ENCODE measurements at places on chromosomes 7 and 10. TPM values are rescaled to one million over a fixed set of nuclear protein-coding genes. Genes with fewer than 3 reads are reported as not detected.
A peak's percentile ranks its signal among the peaks of the same experiment; 100 is the strongest.

ABCF2 gene
- total RNA-seq: 35.6 TPM

ZNF511 gene
- total RNA-seq: 33.2 TPM

NUTM2A gene
- total RNA-seq: 2.9 TPM

DNA sequence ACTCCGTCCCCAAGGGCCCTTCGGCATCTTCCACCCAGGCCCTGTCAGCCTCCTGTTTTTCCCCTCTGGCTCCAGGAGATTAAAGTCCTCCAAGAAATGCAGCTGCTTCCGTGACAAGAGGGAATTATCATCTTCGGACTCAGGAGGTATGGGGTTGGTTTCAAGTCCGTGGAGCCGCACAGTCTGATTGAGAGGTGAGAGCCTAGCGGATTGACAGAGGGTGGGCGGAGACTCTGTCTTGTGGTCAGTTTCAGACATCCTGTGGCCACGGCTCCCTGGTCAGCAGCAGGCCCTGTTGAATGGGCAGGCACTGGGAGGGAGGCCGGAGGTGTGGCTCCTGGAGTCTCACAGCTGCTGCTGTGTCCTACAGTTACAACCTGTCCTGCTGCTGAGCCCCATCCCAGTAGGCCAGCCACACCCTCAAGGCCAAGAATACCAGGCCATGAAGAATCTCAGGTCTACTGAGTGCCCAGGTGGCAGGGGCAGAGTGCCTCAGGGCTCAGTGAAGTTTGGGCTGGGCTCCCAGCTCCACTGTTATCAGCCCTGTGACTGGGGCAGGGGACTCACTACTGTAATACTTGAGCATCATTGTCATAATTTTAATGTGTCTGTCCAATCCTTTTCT lies 49.3 kb upstream of the ZNF716 start:
- H3K4me1 ChIP-seq: no peaks in the 10 kb centered on the region
- H3K27ac ChIP-seq: no peak overlapping the region
- no peaks in the 10 kb centered on the region for H3K27me3 ChIP-seq
- no peak for DNase-seq
- no peak overlapping the region for H3K4me3 ChIP-seq

- no peak for DNase-seq
- H3K27me3 ChIP-seq: no peaks in the 10 kb centered on the region
- H3K36me3 ChIP-seq: no peaks in the 10 kb centered on the region
- H3K4me1 ChIP-seq: peaks cover 4% of the 10 kb centered on the region
Measured at GRCh38 chr10:124670849-124671248, 73.3 kb downstream of the FAM53B start.

DNA sequence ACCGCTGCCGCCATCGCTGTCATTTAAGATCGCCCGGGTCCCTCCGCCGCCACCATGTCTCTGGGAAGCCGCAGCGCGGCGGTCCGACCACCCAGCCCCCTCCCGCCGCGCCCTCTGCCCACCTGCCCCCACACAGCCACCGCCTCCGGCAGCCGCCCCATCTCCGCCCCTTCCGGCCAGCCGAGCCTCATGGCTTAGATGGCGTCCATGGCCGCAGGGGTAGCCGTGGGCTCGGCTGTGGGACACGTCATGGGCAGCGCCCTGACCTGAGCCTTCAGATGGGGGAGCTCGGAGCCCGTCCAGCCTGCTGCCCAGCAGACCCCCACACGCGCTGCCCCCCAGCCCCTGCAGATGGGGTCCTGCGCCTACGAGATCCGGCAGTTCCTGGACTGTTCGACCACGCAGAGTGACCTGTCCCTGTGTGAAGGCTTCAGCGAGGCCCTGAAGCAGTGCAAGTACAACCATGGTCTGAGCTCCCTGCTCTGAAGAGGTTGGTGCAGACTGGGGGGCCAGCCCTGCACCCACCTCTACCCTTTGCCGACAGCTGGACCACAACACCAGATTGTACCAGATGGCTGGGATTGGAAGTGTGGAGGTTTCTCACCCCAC lies 38.0 kb upstream of the TARP start:
- H3K4me3 ChIP-seq: peak overlapping the region; percentile 44
- DNase-seq: no peak
- no peaks in the 10 kb centered on the region for H3K27me3 ChIP-seq
- H3K4me1 ChIP-seq: no peaks in the 10 kb centered on the region

GRCh38 chr7:149887311-149887710 lies 13.5 kb downstream of the ATP6V0E2 start:
- H3K4me3 ChIP-seq: no peak overlapping the region
- H3K27me3 ChIP-seq: no peaks in the 10 kb centered on the region
- H3K4me1 ChIP-seq: peaks cover 2% of the 10 kb centered on the region
- H3K27ac ChIP-seq: no peak overlapping the region
- DNase-seq: no peak

GRCh38 chr7:12409097-12409711 lies 5.5 kb upstream of the VWDE start:
- no peaks in the 10 kb centered on the region for H3K4me1 ChIP-seq
- H3K27ac ChIP-seq: no peak overlapping the region
- no peaks in the 10 kb centered on the region for H3K27me3 ChIP-seq

- DNase-seq: no peak
- no peak overlapping the region for H3K27ac ChIP-seq
- no peaks in the 10 kb centered on the region for H3K27me3 ChIP-seq
- no peak overlapping the region for H3K4me3 ChIP-seq
Measured at GRCh38 chr7:70193514-70193913, 595.2 kb downstream of the AUTS2 start.

DNA sequence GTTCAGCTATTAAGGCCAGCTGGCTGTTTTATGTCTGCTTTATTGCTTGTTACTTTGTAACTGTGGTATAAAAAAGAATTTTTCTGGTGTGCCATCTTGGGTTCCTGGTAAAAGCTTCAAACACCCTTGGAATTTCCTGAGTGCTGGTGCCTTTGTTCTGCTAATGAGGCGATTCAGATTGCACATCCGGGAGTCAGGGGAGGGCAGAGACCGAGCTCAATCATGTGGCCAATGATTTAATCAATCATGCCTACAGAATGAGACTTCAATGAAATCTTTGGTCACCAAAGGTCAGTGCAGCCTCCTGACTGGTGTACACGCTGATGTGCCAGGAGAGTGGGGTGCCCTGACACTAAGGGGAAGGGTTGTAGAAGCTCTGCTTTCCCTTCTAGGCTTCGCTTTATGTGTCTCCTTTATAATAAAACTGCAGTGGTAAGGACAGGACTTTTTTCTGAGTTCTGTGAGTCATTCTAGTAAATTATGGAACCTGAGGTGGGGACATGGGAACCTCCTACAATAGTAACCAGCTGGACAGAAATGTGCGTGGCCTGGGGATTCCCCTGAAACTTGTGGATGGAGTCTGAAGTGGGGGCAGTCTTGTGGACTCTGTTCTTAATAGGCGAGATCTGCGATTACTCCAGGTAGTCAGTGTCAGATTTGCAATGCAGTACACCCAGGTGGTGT lies 69.4 kb upstream of the OGDHL start:
- H3K4me3 ChIP-seq: no peak overlapping the region
- no peak for DNase-seq
- no peaks in the 10 kb centered on the region for H3K4me1 ChIP-seq

DNA sequence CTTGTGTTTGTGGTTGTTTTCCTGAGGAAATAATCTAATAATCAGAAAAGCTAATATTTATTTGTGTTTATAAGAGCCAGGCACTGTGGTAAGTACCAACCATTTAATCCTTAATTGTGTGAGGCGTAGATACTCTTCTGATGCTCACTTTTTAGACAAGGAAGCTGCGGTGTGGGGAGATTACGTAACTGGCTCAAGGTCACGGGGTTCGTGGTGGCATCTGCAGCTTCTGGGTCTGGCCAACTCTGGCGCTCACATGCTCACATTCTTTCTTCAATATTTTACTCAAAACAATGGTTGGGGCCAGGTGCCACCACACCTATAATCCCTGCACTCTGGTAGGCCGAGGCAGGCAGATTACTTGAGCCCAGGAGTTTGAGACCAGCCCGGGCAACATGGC lies 77.6 kb downstream of the RALA start:
- H3K27ac ChIP-seq: peak overlapping the region; percentile 4
- no peaks in the 10 kb centered on the region for H3K36me3 ChIP-seq
- H3K27me3 ChIP-seq: no peaks in the 10 kb centered on the region
- H3K4me3 ChIP-seq: no peak overlapping the region
- DNase-seq: no peak

- H3K4me3 ChIP-seq: no peak overlapping the region
- no peaks in the 10 kb centered on the region for H3K36me3 ChIP-seq
- H3K27ac ChIP-seq: no peak overlapping the region
- DNase-seq: no peak
Measured at GRCh38 chr7:117946151-117946633, 73.0 kb upstream of the CTTNBP2 start.

- peak overlapping the region; percentile 86 for H3K27ac ChIP-seq
- no peak overlapping the region for H3K4me3 ChIP-seq
- peaks cover 10% of the 10 kb centered on the region for H3K4me1 ChIP-seq
- H3K27me3 ChIP-seq: no peaks in the 10 kb centered on the region
- H3K36me3 ChIP-seq: no peaks in the 10 kb centered on the region
- no peak for DNase-seq
Measured at GRCh38 chr7:137990251-137990941, 11.5 kb downstream of the CREB3L2 start.

- no peaks in the 10 kb centered on the region for H3K4me1 ChIP-seq
- H3K4me3 ChIP-seq: no peak overlapping the region
- H3K27me3 ChIP-seq: no peaks in the 10 kb centered on the region
- DNase-seq: no peak
- no peaks in the 10 kb centered on the region for H3K36me3 ChIP-seq
Measured at GRCh38 chr10:21464134-21464533, 61.3 kb downstream of the SKIDA1 start.

DNA sequence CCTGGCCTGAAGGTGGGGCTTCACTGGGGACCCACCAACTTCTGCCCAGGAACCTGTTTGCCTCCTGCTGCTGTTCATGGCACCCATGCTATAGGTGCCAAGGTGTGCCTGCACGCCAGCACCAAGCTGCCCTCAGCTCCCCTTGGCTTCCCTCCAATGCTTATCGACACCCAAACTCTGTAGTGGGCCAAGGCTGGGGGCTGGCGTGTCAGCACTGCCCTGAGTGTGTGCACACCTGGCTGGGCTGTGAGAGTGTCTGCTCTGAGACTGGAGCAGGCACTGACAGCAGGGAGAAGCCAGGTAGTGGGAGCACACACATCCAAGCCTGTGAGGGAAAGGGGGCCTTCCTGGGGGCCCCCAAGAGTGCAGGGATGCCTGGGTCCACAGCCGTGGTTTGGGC lies 43.1 kb upstream of the TUBB8 start:
- peak overlapping the region; percentile 45 for H3K27ac ChIP-seq
- no peaks in the 10 kb centered on the region for H3K27me3 ChIP-seq
- no peak overlapping the region for H3K4me3 ChIP-seq

DNA sequence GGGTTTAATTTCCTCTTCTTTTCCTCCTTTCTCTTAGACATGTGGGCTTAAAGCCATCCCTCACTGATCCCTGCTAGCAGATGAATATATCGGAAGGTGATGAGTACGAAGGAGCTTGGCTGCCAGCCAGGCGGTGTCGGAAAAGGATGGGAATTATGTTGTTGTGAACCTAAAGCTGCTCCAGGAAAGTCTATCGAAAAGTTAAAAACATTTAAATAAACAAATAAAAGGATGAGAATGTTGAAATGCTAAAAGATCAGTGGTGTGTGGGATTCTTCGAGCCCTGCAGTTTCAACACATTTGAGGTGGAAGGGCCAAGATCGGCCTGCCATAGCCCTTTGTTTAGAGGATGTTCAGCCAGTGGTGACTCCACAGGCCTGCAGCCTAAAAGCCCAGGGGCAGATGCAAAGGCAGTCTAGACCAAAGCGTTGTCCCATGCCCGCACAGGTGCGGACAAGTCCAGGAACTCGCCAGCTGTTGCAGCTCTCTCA lies 107.9 kb downstream of the JCAD start:
- H3K36me3 ChIP-seq: no peaks in the 10 kb centered on the region
- no peaks in the 10 kb centered on the region for H3K27me3 ChIP-seq
- H3K4me3 ChIP-seq: no peak overlapping the region
- H3K27ac ChIP-seq: peak overlapping the region; percentile 68
- DNase-seq: peak; percentile 77

DNA sequence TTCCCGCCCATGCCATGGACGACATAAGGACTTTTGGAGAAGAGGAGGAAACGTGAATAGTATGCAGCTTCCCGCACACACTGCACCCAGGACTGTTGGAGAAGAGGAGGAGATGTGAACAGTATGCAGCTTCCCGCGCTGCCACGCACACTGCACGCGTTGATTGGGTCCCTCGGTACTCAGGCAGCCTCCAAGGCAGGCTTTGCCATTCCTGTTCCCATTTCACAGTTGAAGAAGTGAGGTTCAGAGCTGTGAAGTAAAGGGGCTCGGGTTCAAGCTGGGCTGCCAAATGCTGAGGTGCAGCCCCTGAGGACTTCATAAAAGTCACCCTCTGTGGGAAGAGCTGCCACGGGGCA lies 147.9 kb upstream of the FAM20C start:
- no peak overlapping the region for H3K27ac ChIP-seq
- no peak overlapping the region for H3K4me3 ChIP-seq
- no peaks in the 10 kb centered on the region for H3K4me1 ChIP-seq

GRCh38 chr10:78567680-78568455 lies 500.9 kb upstream of the ZMIZ1 start:
- no peaks in the 10 kb centered on the region for H3K27me3 ChIP-seq
- no peak for DNase-seq
- no peak overlapping the region for H3K4me3 ChIP-seq
- H3K27ac ChIP-seq: no peak overlapping the region

DNA sequence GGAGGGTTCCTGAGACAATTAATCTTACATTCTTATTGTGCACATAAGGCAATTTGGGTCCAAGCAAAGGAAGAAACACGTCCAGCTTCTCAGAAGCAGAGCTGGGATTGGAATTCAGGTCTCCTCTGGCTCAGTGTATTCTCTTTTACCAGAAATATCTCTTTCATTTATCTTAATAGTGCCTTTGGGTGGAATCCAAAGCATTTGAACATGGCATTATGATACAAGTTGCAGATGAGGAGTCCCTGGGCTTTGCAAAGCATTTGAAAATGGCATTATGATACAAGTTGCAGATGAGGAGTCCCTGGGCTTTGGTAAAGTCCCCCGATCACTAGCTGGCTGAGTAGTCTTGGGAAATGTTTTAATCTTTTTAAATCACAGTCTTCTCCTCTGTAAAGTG lies 30.0 kb upstream of the PTN start:
- H3K4me3 ChIP-seq: no peak overlapping the region
- H3K4me1 ChIP-seq: no peaks in the 10 kb centered on the region
- no peak for DNase-seq
- H3K27me3 ChIP-seq: no peaks in the 10 kb centered on the region
- no peak overlapping the region for H3K27ac ChIP-seq

- H3K4me3 ChIP-seq: peak overlapping the region; percentile 52
- no peaks in the 10 kb centered on the region for H3K36me3 ChIP-seq
- peak overlapping the region; percentile 94 for H3K27ac ChIP-seq
- H3K27me3 ChIP-seq: no peaks in the 10 kb centered on the region
- peaks cover 20% of the 10 kb centered on the region for H3K4me1 ChIP-seq
- no peak for DNase-seq
Measured at GRCh38 chr7:28957751-28958234, 337 bp downstream of the TRIL start.

Data from breast epithelium (tissue), 4 donors.